ENCODE measurements at places on chromosomes 6 and 20.

- no peak for DNase-seq
Observed at GRCh38 chr6:15798533-15799255, 135.9 kb upstream of the DTNBP1 start.

- DNase-seq = no peak
Observed at GRCh38 chr6:113762641-113763040, 94.5 kb upstream of the MARCKS start.

- DNase-seq = no peak
Observed at GRCh38 chr6:139648430-139649000, 274.1 kb upstream of the CITED2 start.

GRCh38 chr6:117076076-117076475 is 189.3 kb upstream of the VGLL2 start:
- DNase-seq = no peak

GRCh38 chr20:60690771-60691170 is 561.3 kb upstream of the CDH4 start:
- DNase-seq = no peak

GRCh38 chr6:96899451-96899998 is 1.8 kb upstream of the NDUFAF4 start:
- no peak for DNase-seq

DNA sequence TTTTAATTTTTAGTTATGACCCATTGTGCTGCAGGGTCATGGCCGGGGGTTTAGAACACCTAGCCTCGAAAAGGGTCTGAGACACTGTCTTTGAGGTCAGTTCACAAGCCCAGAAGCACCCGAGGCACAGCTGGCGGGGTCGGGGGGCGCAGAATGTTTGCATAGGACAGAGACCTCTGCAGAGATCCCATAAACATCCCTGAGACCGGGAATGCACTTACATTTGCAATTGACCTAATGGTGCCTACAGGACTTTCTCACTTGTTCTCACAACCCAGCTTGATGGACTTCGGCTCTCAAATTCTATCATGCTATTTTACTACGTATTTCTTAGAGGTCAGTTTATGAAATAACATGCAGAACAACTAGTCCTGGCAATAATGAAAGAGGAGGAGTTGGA is 33.5 kb upstream of the FOXC1 start:
- no peak for DNase-seq

DNA sequence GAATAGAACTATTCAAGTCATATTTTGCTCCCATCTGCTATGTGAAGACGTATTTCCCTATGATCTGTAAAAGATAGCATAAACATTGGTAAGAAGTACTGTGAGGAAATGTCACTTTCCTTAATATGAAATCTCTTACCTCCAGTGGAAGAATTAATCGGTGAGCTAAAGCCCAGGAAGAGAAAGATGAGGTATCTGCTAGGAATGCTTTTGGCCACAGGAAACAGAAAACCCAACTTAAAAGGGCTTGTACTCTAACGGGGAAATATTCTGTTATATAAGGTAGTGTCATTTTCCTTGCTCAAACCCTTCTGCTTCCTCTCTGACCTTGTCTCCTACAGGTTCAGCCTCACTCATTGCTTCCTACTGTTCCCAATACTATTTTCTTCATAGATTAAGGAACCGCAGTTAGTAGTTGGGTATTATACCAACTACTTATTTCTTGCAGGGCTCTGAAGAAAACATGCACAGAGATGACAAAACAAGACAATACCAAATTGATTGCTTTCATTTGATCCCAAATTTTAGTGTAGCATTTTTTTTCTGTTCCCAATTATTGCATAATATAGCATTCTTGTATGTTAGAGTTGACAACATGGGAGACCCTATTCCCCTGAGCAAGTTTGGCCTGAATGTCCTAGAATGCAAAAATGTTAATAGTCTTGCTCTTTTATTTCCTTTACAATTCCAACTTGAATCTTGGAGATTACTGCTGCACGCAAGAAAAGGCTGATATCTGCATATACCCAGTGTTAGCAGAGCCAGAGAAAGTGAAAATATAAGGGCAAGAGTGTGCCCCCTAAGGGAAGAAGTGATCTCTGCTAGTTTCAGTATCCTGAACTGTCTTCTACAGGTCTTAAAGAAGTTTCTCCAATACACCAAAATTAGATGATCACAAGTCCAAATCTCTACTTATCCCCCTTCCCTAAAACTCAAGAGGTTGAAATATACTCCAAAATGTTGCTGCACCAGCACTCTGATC is 65.3 kb downstream of the AFG1L start:
- DNase-seq = no peak

DNA sequence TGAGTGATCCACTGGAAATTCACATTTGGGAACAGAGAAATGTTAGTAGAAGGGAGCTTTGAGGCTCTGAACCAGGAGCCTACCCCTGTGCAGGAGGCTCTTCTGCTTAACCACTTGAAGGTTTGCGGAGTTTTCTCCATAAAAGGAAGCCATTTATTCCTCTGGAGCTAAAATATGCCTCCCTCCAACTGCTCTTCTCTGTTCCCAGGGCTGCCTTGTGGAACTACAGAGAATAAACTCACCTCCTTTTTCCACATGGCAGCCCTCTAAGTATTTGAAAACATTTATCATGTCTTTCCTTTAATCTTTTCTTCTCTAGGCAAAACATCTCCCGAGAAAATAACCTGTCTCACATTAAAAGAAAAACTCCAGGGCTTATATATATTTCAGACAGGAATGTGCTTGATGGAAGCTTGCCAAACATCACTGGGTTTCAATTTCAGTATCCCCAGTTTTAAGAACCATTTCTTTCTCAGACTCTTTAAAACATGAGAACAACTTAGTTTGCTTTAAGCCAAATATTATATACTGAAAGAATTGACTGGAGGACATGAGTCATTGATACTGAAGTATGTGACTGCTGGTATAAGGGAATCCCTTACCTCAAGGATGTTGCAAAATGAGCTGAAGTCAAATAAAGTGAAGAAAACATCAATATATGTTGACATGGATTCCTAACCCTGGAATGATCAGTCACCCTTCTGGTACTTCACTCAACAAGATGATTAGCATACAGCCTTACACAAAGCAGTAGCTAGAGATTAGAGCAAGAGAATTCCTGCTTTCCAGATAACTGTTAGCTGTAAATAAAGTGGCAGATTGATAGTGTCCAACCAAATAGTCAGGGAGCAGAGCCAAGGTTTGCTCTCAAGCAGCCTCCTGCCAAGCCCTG is 74.0 kb downstream of the ZBTB2 start:
- DNase-seq = no peak

- DNase-seq = no peak
Observed at GRCh38 chr20:40029589-40029988, 659.4 kb downstream of the MAFB start.

GRCh38 chr6:156686301-156686994 is 90.7 kb upstream of the ARID1B start:
- DNase-seq = no peak

DNA sequence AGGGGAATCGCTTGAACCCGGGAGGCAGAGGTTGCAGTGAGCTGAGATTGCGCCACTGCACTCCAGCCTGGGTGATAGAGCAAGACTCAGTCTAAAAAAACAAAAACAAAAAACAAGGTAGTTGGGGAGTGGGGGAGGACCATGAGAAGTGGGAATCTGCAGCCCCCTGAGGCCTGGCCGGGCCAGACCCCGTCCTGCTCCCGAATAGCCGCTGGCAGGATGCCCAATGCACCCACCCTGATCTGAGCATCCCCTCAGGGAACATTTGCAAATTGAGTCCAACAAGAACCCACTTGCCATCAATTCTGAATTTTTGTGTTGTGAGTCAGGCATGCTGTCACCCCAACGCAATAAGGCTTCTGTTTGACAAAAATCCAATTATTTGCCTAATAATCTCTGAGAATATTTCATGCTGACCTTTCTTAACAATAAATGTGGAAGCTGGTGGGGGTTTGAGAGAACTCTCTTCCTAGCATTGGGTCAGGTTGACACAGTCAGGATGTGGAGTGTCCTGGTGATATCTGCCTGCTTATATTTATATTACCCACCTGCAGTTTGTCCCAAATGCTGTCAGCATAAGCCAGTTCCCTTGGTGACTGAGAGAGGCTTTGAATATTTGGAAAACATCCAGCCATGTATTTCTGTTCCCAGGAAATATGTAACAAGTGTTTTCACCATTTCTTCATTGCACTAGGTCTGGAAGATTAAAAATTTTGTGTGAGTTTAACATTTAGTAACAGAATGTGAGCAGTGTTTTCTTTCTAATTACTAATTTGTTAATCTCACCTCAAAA is 28.4 kb upstream of the FRMD1 start:
- no peak for DNase-seq

GRCh38 chr6:100899202-100899601 is 18.1 kb upstream of the ASCC3 start:
- no peak for DNase-seq

GRCh38 chr6:43799551-43800297 is 29.7 kb downstream of the VEGFA start:
- DNase-seq = no peak

DNA sequence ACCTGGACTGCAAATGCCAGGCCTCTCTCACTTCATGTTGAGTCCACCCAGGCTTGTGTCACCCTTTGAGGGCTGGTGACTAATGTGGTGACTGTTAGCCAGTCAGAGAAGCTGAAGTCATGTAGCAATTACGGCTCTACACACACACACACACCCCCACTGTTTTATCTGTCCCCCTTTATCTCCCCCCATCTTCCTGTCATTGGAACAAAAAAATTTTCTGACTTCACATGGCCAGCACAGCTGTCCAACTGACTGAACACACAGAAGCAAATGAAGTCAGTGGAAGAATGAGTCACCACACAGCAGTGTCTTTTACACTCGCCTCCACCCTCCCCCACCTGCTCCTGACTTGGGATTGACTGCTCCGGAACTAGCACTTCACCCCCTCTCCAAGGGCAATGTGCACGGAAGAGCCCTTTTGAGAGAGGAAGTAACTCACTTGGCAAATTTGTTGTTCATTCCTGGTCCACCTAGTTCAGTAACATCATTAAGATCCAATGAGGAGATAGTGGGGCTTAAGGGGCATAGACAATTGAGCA is 198.0 kb downstream of the RNF144B start:
- no peak for DNase-seq

- DNase-seq = no peak
Observed at GRCh38 chr6:72031471-72031870, 145.1 kb downstream of the RIMS1 start.

GRCh38 chr20:46349035-46349741 is 40.9 kb upstream of the CDH22 start:
- DNase-seq = no peak

GRCh38 chr6:13759025-13759424 is 47.4 kb upstream of the RANBP9 start:
- DNase-seq = no peak

DNA sequence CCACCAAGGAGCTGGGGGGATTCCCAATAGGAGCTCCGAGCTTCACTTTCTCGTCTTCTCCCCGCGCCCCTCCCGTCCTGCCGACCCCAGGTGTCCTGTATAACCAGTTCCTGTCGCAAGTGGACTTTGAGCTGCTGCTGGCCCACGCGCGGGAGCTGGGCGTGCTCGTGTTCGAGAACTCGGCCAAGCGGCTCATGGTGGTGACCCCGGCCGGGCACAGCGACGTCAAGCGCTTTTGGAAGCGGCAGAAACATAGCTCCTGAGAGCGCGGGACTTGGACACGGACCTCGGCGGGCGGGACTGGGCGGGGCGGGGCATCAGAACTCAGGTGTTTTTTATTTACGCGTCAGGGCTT is 340 bp upstream of the VARS2 start:
- no peak for DNase-seq

- DNase-seq = no peak
Observed at GRCh38 chr6:170198298-170198697, 92.6 kb downstream of the DLL1 start.

GRCh38 chr6:42434237-42434636 is 17.5 kb downstream of the TRERF1 start:
- no peak for DNase-seq

- DNase-seq = no peak
Observed at GRCh38 chr6:38432079-38432478, 207.7 kb downstream of the BTBD9 start.

DNA sequence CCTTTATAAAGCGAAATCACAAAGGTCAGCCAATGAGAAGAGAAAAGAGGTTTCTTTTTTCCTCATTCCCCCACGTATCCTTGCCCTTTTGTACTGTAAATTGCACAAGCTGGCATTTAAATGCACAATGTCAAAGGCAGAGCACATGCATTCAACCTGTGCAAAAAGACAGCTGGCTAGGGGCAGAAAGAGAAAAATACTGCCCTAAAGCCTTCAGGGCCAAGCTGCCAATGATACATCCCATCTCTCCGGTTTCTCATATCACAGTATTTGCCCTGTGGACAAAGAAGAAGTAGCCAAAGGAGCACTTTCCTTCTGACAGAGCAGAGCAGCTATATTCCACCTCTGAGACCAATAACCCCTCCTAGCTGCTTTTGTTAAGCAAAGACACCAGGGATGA is 219.2 kb downstream of the TRDN start:
- no peak for DNase-seq

DNA sequence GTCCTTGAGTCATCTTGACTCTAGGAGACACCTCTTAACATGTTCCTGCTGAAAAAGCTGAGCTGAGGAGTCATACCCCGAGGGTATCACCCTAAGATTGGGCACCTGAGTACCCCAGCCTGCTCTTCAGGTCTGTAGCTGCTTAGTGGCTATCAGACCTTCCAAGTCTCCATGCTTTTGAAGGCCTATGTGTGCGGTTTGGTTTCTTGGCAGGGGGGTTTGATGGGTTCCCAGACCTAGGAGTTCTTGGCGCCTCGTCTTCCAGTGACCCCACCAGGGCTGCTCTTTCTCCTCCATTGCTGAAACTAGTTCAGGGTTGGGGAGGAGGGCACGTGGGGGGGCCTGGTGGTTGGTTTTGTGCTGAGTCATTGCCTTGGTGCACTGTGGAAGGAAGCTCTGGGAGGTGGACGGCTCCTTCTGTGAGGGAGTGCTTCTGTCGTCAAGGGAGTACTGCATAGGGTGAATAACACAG is 20.1 kb downstream of the IGF2R start:
- DNase-seq = no peak

GRCh38 chr20:12395353-12395752 is 477.7 kb downstream of the BTBD3 start:
- no peak for DNase-seq

DNA sequence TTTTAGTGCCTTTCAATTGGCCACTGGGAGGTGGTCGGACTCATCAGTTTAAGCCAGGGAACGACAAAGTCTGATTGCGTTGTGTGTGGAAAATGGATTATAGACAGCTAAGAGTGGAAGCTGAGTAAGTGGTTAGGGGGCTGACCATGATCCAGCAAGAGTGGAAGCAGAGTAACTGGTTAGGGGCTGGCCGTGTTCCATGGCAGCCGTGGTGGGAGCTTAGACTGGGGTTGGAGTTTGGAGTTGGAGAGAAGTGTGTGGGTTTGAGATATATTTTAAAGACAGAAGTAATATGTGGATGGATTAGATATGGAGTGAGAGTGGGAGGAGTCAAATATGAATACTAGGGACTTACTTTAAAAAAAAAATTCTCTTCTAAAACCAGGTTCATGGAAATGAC is 41.7 kb downstream of the LRRN4 start:
- no peak for DNase-seq

GRCh38 chr6:10434235-10434634 is 19.4 kb upstream of the TFAP2A start:
- DNase-seq = no peak

DNA sequence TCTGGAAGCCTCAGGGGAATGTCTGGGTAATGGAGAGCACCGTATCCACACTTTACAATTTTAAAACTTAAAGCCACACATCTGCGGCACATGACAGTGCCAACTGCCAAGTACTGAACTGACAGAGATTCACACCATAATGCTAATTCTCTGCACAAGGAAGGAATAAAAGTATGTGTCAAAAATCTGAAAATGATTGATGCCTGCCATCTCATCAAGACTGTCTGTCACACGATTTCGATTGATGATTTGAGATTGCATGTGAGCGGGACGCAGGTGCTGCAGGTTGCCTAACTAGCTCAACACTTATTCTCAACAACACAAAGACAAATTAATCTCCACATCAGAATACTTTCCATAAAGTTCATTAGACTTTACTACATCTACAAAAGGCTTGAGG is 391.2 kb downstream of the PRKN start:
- no peak for DNase-seq
